ENCODE measurements at places on chromosomes 16 and 17.

GRCh38 chr17:29085223-29085622 lies 42.3 kb downstream of the PIPOX start:
- DNase-seq, result no peak

DNA sequence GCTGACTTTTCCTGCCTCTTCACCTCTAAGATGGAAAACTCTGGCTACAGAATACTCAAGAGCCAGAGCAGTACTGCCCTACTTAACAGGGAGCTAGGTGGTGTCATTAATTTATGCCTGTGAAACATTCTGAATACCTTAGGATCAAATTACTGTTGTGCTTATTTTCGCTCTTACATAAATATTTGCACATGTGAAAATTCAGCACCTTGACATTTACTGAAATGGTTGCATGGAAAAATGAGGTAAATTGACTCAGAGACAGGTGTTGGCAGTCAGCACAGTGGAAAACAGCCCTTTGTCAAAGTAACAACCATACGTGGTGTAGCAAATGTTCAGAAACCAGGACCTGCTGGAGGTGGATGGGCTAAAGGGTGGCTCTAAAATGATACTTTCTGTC lies 193.6 kb downstream of the CDH8 start:
- DNase-seq, result no peak

DNA sequence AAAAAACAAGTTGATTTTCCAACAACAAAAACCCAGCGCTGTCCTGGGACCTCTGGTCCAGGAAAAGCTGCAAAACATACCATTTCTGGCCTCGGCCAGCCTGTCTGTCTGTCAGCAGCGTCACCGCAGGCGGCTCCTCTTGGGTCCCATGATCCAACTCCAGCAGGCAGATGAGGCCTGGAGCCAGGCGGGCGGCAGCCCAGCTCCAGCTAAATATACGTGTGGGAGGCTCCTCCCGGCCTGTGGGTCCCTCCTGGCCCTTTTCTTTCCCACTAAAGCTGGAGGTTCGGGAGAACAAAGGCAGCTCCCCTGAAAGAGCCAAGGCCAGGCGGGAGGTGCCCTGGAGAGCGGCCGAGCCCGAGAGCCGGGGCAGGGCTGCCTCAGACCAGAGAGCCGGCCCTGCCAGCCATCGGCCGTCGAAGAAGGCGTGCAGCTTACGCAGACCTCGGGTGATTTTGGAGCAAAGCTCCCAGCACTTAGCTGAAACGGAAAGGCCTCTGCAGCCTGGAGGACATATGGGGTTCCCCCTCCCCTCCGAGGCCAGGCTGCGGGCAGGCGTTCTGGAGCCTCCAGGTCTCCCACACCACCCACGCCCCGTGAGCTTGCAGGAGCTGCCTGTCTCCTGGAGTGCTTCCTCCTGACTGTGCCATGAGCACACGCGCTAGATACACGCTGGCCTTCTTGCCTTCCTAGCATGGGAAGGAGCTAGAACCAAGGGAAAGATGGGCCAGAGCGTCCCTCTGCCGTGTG lies 19.9 kb upstream of the JPH3 start:
- DNase-seq, result no peak

DNA sequence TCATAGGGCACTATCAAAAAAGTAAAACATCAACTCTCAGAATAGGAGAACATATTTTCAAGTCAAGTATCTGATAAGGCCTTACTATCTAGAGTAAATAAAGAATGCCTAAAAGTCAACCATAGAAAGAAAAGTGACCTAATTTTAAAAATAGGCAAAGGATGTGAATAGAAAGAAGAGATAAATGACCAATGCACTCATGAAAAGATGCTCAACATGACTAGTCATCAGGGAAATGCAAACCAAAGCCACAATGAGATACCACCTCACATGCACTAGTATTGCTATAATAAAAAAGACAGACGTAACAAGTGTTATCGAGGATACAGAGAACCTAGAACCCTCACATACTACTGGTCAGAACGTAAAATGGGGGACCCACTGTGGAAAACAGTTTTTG lies 90.8 kb downstream of the DYNLRB2 start:
- no peak for DNase-seq

GRCh38 chr16:87395181-87395842 lies 3.2 kb downstream of the MAP1LC3B start:
- DNase-seq, result no peak

DNA sequence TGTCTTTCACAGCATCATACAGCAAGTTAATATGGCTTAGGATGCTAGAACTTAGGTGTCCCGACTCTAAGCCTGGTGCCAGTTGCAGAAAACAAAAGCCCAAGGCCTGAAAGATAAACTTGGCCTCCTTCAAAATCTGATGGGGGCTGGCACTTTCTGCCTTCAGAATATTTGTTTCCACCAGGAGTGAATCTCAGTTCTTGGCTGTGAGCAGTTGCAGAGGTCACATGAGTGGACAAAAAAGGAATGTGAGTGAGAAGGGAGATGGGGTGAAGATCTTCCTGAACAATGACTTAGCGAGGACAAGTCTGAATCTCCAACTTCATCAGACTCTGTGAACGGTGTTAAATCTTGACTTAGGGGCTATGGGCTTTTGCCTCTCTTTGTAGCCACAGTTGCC lies 46.6 kb downstream of the HOXB1 start:
- no peak for DNase-seq

GRCh38 chr17:42571435-42572225 lies 4.7 kb downstream of the MLX start:
- no peak for DNase-seq

- peak; percentile 30 for DNase-seq
These were observed 140.0 kb downstream of the CHD9NB start for GRCh38 chr16:52912565-52913173.

GRCh38 chr17:15941781-15942180 lies 3.1 kb upstream of the ADORA2B start:
- no peak for DNase-seq

- no peak for DNase-seq
These were observed 19.5 kb downstream of the ATP2A1 start for GRCh38 chr16:28897826-28898225.

GRCh38 chr17:48787828-48788227 lies 29.2 kb downstream of the TTLL6 start:
- no peak for DNase-seq

- no peak for DNase-seq
These were observed 86.5 kb downstream of the SNX29 start for GRCh38 chr16:12063004-12063395.

GRCh38 chr17:62718429-62718828 lies 89.7 kb downstream of the MARCHF10 start:
- no peak for DNase-seq

GRCh38 chr16:58499615-58500351 lies at the start of gene NDRG4:
NDRG4 (plus strand) TSS chr16:58500143; CDS start chr16:58500249, 106 bp downstream.
- DNase-seq, result peak; percentile 6

DNA sequence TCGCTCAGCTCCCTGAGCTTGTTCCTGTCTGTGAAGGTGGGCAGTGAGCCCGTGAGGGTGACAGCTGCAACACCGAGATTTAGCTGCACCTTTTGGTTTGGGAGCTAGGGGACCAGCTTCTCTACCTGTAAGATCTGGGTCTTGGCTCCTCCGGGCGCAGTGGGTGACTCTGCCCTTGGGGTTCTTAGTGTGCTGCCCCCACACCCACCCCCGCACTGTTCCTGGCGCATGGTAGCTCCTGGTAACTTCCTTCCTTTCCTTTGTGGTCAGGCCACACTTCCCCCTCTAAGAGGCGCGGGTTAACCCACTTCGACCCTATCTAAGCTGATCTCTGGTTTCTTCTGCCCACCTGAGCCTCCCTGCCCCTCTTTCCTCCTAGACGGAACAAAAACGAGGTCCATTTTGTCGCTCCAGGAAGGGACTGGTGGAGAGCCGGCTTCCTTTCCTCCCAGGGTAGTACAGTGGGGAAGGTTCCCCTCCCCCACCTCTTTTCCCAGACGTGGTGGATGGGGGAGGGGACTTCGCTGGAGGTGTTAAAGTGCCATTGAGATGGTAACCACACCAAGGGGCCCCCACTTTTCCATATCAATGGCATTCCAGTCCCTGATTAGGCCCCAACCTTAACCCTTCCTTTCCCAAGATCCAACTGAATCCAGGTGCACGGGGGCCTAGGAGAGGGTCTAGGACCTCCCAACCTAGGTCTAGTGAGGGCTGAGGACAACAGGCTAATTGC lies 4.6 kb upstream of the CLDN9 start:
- peak; percentile 61 for DNase-seq

- DNase-seq, result no peak
These were observed 15.3 kb upstream of the FZD2 start for GRCh38 chr17:44541884-44542581.

- DNase-seq, result no peak
These were observed 2.3 kb downstream of the MT2A start for GRCh38 chr16:56610609-56611111.

- DNase-seq, result peak; percentile 77
These were observed 17.1 kb downstream of the AKAP1 start for GRCh38 chr17:57102122-57102521.

GRCh38 chr16:68548947-68549346 lies 9.9 kb downstream of the ZFP90 start:
- no peak for DNase-seq

DNA sequence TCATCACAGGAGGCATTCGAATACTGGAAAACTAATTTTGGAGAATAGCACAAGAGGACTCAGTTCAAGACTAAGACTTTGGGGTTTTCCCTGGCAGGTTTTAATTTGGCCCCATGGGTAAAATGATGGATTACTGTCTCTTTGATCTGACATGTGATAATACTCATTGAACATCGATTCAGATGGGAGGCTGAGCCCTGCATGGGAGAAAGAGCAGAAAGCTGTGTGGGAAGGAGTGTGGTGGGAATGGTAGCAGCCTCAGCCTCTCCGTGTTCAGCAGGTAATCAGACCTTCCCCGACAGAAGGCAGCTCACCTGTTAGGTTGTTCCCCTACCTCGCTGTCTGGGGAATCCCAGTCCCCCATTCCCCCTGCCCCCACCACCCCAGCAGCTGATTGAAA lies 124.7 kb upstream of the TNRC6C start:
- no peak for DNase-seq

- peak; percentile 87 for DNase-seq
These were observed 70.5 kb downstream of the MARF1 start for GRCh38 chr16:15572329-15573001.

DNA sequence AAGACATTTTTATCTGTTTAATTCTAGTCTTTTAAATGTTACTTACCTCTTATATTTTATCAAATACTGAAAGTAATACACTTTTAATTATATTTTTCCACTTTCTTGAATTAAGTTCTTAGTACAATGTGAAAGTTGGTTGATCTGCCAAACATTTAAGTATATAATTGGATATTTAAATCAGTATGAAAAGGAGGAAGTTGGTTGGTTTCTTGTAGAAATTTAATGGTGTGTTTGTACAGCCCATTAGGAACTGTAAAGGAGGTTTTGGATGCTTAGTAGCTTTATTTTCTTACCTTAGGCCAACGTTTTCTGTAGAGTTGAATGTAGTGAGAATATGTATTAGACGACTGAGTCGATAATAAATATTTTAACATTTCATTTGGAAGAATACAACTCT lies 5.4 kb downstream of the NFATC3 start:
- peak; percentile 59 for DNase-seq

GRCh38 chr16:11819798-11820197 lies 22.7 kb upstream of the ZC3H7A start:
- DNase-seq, result peak; percentile 94

DNA sequence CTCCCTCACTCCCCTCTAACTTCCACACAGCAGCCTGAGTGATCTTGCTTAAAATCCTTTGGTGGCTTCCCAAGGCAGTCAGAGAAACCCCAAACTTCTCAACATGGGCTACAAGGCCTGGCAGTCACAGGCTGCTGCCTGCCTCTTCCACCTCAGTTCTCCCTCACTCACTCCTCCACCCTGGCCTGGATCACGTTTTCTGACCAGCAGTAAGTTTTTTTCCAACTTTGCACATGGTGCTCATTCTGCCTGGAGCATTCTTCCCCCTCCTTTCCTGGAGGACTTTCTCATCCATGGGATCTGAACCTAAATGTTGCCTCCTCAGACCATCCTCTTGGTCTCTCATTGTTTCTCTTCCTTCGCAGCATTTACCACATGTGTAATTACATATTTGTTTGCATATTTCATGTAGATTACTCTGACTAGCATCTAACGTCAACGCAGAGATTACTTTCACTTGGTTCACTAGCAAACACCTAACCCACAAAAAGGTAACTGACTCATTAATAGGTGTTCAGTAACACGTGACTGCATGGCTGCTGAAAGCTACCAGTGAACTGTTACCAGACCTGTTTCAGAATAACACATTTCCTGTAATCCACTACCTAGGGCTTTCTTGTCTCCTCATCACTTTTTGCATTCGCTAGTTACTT lies 17.1 kb downstream of the GNA13 start:
- DNase-seq, result no peak

- no peak for DNase-seq
These were observed 1.4 kb downstream of the TLCD1 start for GRCh38 chr17:28724500-28725165.

DNA sequence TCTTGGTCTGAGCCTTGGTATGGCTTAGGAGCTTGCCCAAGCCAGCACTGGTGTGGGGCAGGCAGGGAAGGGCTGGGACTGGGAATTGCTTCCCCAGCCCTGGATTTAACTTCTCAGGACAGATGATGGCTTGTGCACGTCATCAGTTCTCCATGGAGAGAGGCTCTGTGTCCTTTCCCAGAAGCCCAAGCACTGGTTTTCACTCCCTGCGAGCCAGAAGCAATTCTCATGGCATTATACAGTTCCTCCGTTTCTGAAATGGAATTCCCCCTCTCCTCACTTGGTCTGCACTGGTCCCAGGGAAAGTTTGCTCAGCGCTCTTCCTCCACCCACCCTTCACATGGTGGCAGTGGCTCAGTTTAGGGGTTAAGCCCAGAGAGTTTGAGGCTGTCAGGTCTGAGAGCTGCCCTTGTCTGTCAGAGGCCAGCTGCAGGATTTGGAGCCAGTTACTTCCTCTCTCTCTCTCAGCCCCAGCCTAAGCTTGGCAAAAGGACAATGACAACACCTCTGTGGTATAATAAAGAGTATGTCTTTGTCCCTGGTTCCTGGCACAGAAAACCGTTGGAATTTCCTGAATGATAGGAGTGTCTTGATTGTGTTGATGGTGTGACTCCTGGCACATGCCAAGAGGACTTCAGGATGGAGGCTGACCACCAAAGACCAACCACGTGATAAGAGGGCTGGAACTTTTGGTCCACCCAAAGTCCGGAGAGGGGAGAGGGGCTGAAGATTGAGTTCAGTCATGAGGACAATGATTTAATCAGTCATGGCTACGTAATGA lies 219.6 kb upstream of the TNRC6C start:
- peak; percentile 56 for DNase-seq

- DNase-seq, result peak; percentile 14
These were observed 181.8 kb upstream of the CIBAR2 start for GRCh38 chr16:85293904-85294642.

- peak; percentile 92 for DNase-seq
These were observed 5.1 kb downstream of the CLEC16A start for GRCh38 chr16:10949424-10949970.

- DNase-seq, result no peak
These were observed 99.4 kb downstream of the IRF8 start for GRCh38 chr16:85998171-85998867.
